Hepatocyte (in vitro differentiated cells): ENCODE measurements at places on chromosomes 1 and 21.

- peak; percentile 17 for DNase-seq
Observed at GRCh38 chr1:112524251-112524650, 15.5 kb downstream of the WNT2B start.

- no peak for DNase-seq
Observed at GRCh38 chr1:212962509-212962908, 12.2 kb downstream of the VASH2 start.

DNA sequence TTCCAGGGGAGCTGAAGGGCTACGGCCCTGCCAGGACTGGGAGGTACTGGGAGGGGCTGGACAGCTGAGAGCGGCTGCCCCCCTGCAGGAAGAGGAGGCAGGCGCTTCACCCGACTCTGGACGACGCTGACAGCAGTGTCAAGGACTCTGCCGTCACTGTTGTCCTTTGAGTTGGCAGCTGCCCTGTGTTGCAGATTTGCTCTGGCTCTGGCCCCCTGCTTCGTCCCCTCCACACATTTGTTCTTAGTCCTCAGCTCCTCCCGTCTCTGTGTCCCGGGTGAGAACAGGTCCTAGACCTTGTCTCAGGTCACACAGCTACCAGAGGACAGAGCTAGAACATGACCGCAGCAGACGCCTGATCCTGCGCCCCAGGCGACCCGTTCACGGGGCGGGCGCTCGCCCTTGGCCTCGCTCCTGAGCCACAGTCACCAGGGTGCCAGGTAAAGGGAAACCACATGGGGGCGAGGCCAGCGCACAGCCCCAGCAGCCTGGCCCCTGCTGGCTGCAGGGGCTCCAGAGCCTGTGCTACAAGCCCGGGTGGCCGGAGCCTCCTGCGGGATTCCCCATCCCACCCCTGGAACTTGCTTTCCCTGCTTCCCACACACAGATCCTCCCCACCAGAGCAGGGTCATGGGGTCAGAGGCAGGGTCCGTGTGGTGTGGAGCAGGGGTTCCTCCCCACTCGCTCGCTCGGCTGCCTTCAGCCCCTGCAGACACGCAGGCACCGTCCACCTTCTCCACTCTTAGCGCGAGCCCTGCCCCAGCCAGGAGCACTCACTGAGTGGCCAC lies 10.7 kb upstream of the NPHP4 start:
- no peak for DNase-seq

DNA sequence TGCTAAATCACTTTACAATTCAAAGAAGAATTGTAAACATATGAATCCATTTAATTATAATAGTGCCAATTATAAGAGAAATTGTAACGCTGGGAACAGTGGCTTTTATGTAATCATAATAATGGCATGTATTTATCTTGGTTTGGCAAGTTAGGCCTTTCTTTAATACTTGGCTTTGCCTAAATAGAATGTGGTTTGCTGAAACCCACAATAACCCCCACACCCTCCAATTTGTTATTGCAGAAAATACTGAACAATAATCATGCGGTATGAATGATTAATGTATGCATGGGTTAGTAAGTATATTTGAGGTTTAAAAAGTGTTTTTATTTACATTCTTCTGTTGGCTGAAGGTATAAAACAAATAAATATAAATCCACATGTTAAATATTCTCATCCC lies 138.2 kb downstream of the NFIA start:
- DNase-seq: no peak

DNA sequence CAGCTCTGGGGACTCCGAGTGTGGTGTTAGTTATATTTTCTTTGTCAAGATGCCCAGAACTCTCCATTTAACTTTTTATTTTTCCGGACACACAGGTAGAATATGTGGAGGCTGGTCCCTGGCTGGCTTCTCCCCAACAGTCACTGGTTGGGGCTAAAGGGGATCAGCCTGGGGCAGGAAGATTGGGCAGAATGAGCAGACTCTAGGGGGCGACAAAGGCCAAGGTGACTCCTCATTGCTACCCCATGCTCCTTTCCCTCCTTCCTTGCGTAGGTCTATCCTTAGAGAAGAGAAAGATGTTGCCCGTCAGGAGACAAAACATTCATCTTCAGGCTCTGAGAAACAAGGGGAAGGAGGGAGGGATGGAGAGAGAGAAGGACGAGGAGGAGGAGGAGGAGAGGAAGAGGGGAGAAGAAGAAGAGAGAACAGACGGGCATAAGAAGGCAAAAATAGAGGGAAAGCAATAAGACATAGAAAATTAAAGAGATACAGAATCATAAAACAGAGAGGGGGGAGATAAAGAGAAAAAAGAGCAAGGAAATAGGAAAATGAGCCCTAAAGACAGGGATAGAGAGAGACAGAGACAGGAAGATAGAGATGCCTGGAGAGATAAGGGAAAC lies 89.9 kb downstream of the FOXD2 start:
- DNase-seq: peak; percentile 45

GRCh38 chr1:24996456-24996855 lies 66.4 kb upstream of the RUNX3 start:
- no peak for DNase-seq

DNA sequence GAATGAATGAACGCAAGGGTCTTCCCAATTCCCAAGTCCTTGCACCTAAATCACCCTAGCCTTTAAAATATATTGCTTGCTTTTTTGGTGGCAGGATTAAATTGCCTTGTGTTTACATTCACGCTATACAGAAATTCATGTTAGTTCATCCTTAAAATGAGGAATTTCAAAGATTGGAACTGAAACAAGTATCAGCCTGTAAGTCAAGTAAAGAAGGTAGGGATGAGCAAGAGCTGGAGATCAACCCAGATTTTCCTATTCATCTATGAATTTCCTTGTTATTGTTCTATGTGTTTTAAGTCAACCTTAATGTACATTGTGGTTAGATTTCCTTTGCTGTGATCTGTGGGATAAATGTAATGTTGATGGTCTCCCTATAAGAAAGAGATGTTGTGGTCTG lies 248.2 kb downstream of the NFIA start:
- no peak for DNase-seq

- no peak for DNase-seq
Observed at GRCh38 chr1:203098445-203098844, 12.6 kb upstream of the MYOG start.

DNA sequence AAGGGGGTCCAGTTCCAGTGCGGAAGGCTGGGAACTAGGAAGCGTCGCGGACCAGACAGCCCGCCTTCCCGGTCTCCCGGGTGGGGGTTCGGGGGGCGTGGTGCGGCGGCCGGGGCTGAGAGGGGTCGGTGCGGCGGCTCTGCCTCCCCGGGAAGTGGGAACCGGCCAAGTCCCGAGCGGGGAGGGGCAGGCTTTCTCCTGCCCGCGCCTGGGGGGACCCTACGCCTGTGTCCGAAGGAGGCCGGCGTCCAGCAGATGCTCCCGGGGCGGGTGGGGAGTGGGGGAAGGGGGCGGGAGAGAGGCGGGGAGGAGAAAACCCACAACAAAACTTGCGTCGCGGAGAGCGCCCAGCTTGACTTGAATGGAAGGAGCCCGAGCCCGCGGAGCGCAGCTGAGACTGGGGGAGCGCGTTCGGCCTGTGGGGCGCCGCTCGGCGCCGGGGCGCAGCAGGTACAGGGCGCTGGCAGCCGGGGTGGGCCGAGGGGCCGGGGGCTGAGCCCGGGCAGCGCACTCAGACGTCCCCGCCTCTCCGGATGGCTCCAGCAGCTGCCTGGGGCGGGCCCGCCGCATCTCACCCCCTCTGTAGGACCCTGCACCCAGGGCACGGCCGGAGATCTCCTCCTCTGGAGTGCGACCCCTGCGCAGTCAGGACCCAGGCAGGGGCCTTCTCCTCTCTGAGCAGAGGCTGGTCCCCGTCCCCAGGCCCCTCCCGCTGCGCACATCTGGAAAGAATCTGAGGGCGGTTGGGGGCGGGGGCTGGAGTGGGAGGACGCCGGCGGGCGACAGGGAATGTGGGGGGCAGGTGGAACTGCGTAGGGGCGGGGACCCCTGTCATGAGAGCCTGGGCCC lies at the start of gene PODN:
PODN (plus strand) TSS at position 355 of the 849 bp plus-strand sequence. CDS start 7,643 bp downstream, outside the sequence.
- peak; percentile 48 for DNase-seq

DNA sequence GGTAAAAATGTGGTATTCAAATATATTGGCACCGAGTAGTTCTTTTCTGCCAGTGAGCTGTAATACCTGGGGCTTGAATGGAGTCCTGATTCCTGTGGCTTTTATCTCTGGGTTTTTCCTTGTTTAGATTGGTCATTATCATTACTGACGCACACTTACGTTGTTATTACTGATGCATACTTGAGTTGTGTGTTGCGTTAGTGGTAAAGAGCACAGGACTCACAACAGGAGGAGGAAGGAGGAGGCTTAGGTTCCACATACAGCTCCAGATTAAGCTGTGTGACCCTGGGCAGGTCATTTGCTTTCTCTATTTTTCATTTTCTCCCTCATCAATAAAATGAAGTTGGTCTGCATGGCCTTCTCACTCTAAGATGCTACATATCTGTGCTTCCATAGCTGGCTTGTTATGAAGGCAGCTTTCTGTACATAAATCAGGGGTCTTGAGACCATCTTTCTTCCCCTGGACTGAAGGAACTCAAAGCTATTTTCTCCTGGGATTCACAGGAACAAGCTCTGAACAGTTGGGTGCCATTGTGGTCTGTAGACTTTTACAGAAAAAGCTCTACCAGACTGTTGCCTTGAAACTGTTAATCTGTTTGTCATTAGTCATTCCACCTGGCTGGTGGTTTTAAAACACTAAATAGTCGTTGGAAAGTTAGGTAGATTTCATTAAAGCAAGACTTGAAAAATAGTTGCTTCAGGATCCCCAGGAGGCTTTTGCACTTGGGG lies 5.6 kb downstream of the ARID1A start:
- DNase-seq: no peak

- DNase-seq: no peak
Observed at GRCh38 chr1:232589812-232590743, 39.9 kb downstream of the SIPA1L2 start.

GRCh38 chr1:5108740-5109139 lies 454.3 kb downstream of the AJAP1 start:
- DNase-seq: peak; percentile 17

DNA sequence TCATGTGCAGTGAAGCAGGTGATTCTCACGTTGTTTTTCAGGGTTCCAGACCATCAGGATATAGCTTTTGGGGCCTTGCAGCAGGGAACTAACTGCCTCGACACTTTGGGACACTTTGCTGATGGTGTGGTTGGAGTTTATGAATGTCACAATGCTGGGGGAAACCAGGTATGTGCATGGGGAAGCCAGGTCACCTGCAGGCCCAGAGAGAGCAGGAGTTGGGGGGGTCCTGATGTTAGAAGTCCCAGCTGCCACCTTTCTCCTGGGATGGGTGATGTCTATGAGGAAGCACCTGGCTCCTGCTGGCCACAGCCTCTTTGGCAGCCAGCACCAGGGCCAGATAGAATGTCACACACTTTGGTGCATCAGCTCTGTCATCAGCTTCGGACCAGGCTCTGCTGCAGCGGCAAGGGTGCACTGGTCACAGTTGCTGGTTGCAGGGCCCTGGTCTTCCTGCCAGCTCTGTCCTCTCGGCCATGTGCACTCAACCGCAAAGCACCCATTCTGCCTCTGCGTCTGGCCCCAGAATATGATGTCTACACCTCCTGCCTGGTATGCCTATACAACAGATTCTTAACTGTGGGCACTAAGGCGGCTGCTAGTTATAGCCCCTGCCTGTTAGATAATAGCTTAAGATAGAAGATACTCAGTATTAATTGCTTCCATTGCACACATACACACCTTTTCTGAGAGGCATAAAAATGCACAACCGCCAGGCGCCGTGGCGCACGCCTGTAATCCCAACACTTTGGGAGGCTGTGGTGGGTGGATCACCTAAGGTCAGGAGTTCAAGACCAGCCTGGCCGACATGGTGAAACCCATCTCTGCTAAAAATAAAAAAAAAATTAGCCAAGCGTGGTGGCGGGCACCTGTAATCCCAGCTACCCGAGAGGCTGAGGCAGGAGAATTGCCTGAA lies 160.7 kb downstream of the PGBD5 start:
- DNase-seq: no peak

DNA sequence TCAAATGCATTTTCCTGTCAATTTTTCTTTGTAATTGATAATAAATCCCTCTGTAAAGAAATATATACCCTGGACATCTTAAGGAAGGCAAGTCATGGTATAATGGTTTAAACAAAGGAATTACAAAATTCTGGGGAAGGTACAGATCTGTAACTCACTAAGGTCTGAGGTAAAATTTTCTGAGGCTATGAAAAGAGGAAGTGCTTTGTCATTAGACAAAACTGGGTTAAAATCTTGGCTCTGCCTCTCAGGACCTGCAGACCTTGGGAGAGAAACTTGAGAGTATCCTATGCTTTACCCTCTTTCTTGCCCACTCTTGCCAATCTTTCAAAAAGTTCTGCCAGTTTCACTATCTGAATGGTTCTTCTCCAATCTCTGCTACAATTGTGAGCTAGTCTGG lies 26.8 kb upstream of the BEND5 start:
- DNase-seq: no peak

GRCh38 chr1:85555867-85556573 lies 24.5 kb upstream of the CCN1 start:
- no peak for DNase-seq

- DNase-seq: no peak
Observed at GRCh38 chr1:220301630-220302029, 29.4 kb upstream of the RAB3GAP2 start.

- no peak for DNase-seq
Observed at GRCh38 chr1:112540226-112540794, 31.5 kb downstream of the WNT2B start.
